Omental fat pad (tissue), 4 donors: ENCODE measurements at places on chromosomes 12 and 14.

- DNase-seq, result no peak
These were observed 23.4 kb downstream of the ALDH1L2 start for GRCh38 chr12:105060715-105061378.

DNA sequence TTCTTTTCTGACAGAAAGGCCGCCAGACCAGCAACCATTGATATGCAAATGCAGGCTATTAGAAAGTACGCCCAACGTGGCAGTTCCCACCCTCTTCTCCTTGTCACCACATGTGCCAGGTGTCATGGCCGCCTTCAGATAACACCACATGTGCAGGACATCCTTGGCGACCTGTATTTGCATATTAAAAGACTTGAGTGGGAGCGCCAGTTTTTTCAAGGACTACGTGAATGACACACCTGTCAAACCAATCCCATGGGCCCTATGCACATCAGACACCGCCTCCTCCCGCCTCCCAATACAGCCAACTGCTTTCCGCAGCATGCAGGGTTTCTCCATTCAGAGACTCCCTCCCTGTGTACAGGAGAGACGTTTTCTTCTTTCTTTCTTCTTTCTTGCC lies 318.6 kb upstream of the FAR2 start:
- no peak for DNase-seq

DNA sequence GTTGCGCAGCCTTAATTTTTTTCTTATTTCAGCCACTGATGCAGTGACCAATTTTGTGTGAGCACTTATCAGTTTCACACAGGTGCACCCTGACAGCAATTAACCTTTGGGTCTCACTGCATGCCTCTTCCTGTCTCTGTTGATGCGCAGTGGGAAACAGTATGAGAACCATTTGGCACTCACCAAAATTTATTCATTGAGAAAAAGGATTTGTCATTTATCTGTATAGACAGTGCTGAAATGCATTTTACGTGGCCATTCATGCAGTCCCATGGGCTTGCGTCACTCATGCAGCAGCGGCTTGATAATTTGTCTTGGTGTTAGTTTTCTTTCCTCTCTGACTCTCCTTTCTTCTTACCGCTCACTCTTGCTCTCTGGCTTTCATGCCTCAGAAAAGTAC lies 157.5 kb downstream of the C12orf75 start:
- DNase-seq, result no peak

GRCh38 chr12:87995581-87996178 lies 33.5 kb downstream of the C12orf50 start:
- DNase-seq, result no peak

DNA sequence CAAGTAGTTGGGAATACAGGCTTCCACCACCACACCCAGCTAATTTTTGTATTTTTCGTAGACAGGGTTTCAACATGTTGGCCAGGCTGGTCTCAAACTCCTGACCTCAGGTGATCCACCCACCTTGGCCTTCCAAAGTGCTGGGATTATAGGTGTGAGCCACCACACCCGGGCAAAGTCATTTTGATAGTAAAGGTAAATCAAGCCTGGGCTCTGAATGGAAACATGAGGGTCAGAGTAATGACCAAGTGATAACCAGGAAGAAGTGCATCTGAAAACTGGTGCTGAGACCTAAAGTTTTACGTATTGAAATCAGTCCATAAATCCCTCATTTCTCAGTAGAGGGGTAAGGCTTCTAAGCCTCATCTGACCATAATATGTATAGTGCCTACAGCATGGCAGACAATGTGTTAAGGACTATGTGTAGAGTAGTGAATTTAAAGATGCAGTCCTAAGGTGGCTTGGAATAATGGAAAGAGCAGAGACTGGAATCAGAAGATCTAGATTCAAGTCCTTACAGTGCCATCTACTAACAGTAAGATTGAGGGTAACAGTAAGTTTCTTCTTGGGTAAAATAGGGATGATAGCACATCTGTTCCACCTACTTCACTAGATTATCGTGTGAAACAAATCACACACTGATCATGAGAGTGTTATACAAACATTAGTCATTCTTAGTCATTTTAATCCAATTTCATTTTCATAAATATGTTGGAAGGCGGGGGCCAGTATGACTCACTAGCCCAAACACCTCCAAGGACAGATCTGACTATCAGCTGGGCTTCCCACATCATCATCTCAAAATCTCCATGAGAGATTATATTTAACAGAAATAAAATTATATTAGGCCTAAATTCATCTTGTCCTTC lies 11.2 kb downstream of the MAP4K5 start:
- no peak for DNase-seq

GRCh38 chr12:52949413-52950331 lies 754 bp downstream of the KRT18 start:
- no peak for DNase-seq
